Heart left ventricle (tissue), 16 donors: ENCODE measurements at places on chromosomes 11 and 22.

- DNase-seq = peak; percentile 94
- H3K27me3 ChIP-seq = no peaks in the 10 kb centered on the region
- no peaks in the 10 kb centered on the region for H3K36me3 ChIP-seq
- no peaks in the 10 kb centered on the region for H3K4me1 ChIP-seq
- peak within 1 kb of the TSS; percentile 84 for H3K4me3 ChIP-seq
Measured at GRCh38 chr11:65040847-65041622, at the start of gene SAC3D1. SAC3D1 (plus strand) TSS chr11:65041210; CDS start chr11:65041293, 83 bp downstream.

- no peaks in the 10 kb centered on the region for H3K36me3 ChIP-seq
- H3K4me1 ChIP-seq = no peaks in the 10 kb centered on the region
- DNase-seq = no peak
- no peaks in the 10 kb centered on the region for H3K27me3 ChIP-seq
- no peak overlapping the region for H3K27ac ChIP-seq
Measured at GRCh38 chr22:48173773-48174160, 1411.3 kb downstream of the TBC1D22A start.

GRCh38 chr11:27642954-27643353, 57.3 kb downstream of the BDNF start:
- H3K4me1 ChIP-seq = peaks cover 9% of the 10 kb centered on the region
- peaks cover 10% of the 10 kb centered on the region for H3K36me3 ChIP-seq
- no peak for DNase-seq
- H3K27me3 ChIP-seq = no peaks in the 10 kb centered on the region
- no peak overlapping the region for H3K27ac ChIP-seq
- no peak overlapping the region for H3K4me3 ChIP-seq

- H3K4me1 ChIP-seq = no peaks in the 10 kb centered on the region
- H3K4me3 ChIP-seq = no peak overlapping the region
- no peaks in the 10 kb centered on the region for H3K27me3 ChIP-seq
- no peaks in the 10 kb centered on the region for H3K36me3 ChIP-seq
Measured at GRCh38 chr22:33116841-33117547, 58.8 kb upstream of the SYN3 start.

DNA sequence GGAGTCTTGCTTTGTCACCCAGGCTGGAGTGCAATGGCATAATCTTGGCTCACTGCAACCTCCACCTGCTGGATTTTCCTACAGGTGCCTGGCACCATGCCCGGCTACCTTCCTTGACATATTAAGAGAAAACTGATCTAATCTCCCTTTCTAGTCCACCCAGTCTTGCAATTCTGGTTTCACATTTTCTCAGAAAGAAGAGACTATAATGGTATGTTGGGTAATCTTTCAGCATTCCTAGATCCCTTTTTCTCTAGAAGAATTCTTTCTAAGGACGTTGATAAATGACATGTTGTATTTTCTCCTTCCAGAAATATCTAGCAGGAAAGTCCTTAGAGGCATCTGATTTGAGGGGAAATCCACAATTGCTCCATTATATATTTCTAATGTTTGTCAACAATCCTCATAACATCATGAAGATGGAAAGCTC, 10.4 kb upstream of the HSPA8 start:
- H3K36me3 ChIP-seq = no peaks in the 10 kb centered on the region
- peaks cover 12% of the 10 kb centered on the region for H3K4me1 ChIP-seq
- DNase-seq = no peak
- H3K4me3 ChIP-seq = no peak overlapping the region
- no peaks in the 10 kb centered on the region for H3K27me3 ChIP-seq
- H3K27ac ChIP-seq = no peak overlapping the region

DNA sequence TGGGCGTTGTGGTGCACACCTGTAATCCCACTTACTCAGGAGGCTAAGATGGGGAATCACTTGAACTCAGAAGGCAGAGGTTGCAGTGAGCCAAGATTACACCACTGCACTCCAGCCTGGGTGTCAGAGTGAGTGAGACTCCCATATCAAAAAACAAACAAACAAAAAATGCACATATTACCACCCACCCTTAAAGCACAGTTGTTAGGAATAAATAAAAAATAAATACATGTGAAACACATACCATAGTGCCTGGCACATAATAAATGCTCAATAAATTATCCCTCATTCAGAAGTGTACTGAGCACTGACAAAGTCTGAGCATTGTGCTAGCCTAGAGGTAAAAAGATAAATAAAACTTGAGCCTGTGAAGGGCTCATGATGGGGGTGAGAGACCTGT, 9.0 kb upstream of the JAML start:
- no peak overlapping the region for H3K4me3 ChIP-seq
- H3K27me3 ChIP-seq = no peaks in the 10 kb centered on the region
- H3K36me3 ChIP-seq = peaks cover 8% of the 10 kb centered on the region
- no peak overlapping the region for H3K27ac ChIP-seq

GRCh38 chr22:34623580-34623979, 442.4 kb upstream of the ISX start:
- no peak overlapping the region for H3K27ac ChIP-seq
- H3K4me1 ChIP-seq = no peaks in the 10 kb centered on the region
- no peak overlapping the region for H3K4me3 ChIP-seq
- no peak for DNase-seq
- no peaks in the 10 kb centered on the region for H3K36me3 ChIP-seq

GRCh38 chr11:3123761-3124733, 41.1 kb downstream of the OSBPL5 start:
- no peak overlapping the region for H3K4me3 ChIP-seq
- H3K36me3 ChIP-seq = peaks cover 46% of the 10 kb centered on the region
- no peaks in the 10 kb centered on the region for H3K27me3 ChIP-seq
- DNase-seq = peak; percentile 82
